ENCODE measurements at places on chromosomes 4 and X.
A peak's percentile ranks its signal among the peaks of the same experiment; 100 is the strongest.

DNA sequence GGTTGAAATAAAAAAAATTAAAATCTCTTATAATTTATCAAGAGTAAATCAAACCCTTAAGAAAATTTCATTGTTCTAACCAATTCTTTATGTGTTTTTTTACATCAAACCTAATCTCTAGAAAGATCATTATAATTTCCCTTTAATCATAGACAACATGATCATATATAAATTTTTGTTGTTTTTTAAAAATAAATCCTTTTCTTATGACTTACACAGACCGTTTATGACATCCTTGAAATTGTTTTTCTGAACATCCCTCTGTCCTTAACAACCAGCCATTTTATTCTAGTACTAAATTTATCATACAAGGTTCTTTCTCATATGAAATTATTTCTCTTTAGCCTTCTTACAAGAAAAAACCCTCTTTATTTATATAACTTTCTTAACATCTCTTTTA, 62.7 kb upstream of the GABRE start:
- no peak for DNase-seq

DNA sequence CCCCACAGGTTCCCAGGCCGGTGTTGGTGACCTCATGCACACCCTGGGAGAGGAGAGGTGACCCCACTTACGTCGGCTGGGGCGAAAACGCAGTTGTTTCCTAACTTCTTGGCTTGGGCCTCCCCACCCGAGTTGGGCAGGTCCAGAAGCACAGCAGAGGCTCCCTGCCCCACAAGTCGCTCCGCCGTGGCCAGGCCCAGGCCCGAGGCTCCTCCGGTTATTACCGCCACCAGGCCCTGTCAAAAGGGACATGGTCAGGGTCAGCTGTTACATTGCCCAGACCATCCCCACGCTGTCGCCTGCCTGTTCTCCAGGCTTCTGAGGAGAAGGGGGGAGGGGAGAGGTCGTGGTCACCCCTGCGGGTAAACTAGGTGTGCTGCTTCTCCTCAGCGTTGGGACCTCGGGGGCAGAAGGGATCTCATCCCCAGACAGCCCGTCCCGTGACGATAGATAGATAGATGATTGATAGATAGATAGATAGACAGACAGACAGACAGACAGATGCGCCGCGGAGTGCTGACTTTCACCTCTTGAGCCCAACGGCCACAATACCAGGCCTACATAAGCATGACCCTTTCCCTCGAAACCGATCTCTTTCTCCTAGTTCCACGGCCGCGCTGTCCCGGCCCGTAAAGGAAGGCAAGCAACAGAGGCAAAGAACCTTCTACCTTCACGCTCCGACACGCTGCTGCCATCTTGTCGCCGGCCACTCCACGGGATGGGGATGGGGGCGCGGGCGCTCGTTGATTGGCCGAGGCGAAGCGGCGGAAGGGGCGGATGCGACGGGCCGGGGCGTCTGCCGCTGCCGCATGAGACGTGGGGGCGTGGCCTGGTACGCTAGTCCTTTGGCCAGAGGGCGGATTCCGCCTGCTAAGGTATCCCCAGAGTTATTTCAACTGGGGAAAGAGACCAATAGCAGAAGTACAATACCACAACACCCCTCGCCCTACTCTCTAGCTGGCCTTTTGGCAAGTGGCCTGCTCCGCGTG, at the start of gene HSD17B10:
Gene HSD17B10 (minus strand): TSS at position 720 of the 989 bp plus-strand sequence. CDS start 25 bp downstream, at position 695.
- DNase-seq: peak; percentile 70

DNA sequence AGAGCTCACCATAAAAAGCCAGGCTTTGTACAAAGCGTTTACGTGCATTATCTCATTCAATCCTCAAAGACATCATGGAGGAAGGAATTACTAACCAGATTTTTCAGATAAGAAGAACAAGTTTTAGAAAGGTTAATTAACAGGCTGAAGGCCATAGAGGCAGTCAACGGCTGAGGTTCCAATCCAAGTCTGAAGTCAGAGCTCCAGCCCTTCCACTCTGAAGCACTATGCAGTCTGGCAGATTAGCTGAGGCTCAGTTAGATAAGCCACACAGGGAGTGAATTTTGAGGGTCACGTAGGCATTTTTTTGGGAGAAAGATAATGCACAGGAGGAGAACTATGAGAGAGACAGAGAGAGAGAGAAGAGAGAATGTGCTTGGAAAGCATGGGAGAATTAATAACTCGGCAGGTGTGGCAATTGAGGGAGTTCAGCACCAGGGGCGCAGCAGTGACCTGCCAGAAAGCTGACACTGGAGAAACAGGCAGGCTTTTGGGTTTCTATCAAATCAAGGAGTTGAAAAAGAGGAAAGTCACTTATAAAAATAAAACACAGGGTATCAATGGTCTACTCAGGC, 116.5 kb upstream of the NAP1L5 start:
- DNase-seq: no peak

DNA sequence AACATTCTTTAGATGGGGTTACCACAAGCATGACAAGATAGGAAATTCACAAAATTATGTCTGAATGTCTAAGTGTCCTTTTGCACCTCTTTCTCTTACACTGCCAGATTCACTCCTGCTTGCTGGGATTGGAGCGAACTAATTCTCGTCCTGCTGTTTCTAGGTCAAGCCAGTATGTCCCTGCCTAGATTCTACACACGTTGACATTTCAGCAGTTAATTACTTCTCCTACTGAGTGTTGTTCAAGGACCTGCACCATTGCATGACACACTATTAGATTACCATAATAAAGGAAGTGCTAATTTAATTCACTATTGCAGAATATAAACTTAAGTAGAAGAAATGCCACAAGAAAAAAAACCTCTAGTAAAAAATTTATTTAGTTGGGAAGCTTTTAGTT, 1911.7 kb downstream of the PCDH7 start:
- no peak for DNase-seq

DNA sequence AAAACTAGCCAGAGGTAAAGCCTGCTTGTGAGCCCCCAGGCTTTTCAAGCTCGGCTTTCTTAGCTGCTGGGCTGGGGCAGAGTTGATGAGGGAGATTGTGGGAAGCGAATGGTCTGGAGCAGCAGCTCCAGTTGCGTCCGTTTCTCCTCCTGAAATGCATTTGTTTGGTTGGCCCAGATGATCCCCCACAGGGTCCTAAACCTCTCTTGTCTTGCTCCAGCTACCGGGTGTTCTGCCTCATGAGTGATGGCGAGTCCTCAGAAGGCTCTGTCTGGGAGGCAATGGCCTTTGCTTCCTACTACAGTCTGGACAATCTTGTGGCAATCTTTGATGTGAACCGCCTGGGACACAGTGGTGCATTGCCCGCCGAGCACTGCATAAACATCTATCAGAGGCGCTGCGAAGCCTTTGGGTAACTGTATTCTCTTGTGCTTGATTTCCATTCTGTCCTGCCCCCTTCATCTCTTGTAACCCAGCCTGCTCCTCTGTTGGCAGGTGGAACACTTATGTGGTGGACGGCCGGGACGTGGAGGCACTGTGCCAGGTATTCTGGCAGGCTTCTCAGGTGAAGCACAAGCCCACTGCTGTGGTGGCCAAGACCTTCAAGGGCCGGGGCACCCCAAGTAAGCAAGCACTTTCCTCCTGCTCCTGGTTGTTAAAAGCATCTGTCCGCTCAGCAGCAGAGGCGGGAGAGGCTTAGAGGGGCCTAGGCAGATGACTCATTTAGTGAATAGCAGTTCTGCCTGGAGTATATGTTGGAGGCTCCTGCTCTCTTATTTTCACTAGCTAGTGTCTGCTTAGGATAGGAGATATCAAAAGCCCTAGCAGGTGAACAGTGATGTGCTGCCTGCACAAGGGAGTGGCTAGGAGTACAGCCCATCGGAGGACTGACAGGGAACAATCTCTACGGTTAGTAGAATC, 15.3 kb downstream of the TKTL1 start:
- no peak for DNase-seq

- DNase-seq: no peak
Observed at GRCh38 chr4:105544520-105545286, 7.7 kb upstream of the ARHGEF38 start.

DNA sequence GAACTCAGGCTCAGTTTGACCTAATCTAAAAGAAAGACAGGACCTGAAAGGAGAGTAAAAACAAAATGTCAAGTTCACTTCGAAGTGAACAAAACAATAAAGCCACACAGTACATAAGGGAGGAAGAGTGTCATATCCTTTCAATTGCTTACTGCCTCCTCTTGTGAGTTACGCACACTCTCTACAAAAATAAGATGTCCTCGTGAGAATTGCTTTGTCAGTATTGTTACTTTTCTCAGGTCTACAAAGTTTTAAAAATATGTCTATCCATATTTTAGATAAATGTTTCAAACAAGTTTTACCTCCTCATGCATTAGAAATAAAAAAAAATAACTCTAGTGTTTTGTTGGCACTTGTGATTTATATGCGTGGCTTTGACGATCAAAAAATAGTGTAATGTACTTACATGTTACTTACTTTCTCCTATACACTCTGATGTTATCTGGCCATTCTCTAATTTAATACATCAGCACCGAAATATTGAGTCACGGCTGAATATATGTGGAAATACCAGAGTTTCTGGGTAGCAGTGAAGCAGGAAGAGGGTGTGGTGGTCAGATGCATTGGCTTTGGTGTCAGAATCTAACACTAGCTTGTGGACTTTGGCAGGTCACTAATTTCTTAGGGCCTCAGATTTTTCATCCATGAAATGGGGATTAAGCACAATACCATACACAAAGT, 8.1 kb upstream of the MRPL1 start:
- DNase-seq: no peak

- no peak for DNase-seq
Observed at GRCh38 chr4:156783966-156784365, 187.6 kb downstream of the PDGFC start.

DNA sequence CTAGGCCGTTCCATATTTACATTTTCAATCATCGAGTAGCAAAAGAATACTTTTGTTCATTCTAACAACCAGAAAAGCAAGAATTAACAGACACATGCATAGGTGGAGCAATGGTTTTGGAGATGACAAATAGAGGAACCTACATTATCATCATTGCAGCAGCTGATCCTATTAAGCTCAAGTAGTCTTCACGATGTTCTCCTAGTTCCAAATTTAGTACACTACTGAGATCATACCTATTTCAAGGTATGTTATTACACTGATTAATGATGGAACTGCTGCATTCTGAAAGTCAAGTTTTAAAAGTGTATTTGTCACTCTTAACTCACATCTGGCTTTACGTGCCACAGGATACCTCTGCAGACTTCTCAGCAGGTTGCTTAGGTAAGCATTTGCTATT, 87.4 kb downstream of the ADGRA3 start:
- DNase-seq: no peak

DNA sequence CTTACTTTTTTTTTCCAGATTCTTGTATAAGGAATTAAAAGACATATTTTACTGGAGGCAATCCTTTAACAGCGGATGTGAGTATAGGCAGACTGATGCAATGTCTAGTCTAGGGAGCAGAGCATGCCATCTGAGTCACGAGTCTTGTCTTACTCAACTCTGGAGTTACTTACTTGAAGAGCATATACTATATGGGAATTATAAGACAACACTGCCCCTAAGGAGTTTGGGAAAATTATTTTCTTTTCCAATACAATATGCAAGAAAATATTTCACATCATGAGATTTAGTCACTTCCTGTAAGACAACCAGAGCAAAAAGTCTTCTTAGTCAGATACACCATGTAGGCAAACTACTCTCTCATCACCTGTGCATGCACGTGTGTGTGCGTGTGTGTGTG, 537.3 kb upstream of the FTHL17 start:
- DNase-seq: no peak

- no peak for DNase-seq
Observed at GRCh38 chr4:139660568-139661043, 5.0 kb upstream of the MGST2 start.

DNA sequence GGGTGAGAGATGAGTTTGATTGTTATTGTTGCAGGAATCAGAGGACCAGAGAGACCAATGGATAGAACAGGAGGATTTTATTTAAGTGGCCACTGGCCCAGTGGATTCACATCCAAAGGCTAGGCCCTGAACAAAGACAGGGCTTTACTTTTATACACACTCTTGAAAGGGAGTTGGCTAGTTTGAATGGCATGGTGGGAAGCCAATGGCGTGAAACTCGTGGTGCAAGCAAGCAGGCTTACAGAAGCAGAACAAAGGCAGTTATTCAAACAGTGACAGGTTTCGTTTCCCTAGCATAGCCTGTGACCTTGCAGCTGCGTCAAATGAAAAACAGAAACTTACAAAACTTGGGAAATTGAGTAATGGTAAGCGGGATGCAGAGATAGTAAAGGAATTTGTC, 110.2 kb upstream of the PRDX4 start:
- no peak for DNase-seq

- DNase-seq: no peak
Observed at GRCh38 chrX:103376118-103376978, at the start of gene BEX3. Gene BEX3, plus strand, starts transcription at chrX:103376538. Its CDS starts 984 bp downstream, at chrX:103377522.

DNA sequence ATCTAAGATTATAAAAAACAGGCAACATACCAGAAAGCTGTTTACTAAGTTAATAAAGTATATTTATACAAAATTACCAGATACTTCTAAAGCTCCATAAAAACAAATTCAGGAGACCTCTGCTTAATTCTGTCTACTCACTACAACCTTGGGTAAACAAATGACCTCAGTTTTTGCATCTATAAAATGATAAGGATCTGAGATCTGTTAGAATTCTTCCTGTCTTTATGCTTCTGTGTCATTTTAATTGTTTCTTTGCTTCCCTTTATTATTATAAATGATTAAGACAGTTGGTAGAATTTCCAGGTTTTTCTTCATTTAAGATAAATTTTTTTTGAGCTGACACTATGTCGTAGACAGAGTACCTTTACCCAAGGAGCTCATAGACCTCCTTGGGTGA, 76.0 kb downstream of the ANK2 start:
- no peak for DNase-seq

- DNase-seq: no peak
Observed at GRCh38 chr4:141804836-141805235, 168.5 kb downstream of the IL15 start.

DNA sequence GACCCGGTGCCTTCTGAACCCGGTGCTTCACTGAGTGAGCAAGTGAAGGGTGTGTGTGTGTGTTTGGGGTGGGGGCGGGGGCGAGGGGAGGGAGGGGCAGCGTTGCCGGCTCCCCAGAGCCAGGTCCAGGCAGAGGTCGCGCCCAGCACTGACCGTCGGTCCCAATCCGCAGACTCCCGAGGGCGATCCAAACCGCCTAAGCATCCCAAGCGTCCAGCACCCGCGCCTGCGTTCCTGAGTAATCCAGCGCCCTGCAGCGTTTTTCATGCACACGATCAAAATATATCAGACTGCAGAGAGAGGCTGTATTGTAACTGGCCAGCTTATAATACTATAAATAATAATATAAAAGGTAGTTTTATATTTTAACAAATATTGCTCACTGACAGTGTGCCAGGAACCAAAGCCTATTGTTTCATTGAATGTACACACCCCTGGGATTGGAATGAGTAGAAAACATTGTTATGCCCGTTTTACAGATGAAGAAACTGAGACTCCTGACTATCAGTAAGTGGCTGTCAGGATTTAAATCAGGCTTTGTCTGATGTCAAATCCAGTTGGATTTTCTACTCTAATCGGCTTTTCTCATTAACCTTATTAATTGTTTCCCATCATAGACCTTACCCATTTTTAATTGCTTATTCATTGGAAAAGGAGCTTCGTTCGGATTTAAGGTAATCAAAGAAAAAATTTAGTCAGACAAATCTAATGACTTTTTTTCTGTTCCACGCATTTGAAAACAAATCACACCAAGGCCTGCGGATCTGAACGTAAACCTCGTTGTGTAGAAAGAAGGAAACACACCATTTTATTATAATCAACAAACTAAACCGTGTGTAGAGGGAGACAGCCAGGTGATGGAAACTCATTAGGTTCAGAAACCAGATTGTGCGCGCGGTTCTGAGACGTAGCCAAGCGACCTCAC, 4.0 kb upstream of the NKX3-2 start:
- DNase-seq: no peak
